Natural killer cell (primary cell): ENCODE measurements at places on chromosomes 3 and 15.

DNA sequence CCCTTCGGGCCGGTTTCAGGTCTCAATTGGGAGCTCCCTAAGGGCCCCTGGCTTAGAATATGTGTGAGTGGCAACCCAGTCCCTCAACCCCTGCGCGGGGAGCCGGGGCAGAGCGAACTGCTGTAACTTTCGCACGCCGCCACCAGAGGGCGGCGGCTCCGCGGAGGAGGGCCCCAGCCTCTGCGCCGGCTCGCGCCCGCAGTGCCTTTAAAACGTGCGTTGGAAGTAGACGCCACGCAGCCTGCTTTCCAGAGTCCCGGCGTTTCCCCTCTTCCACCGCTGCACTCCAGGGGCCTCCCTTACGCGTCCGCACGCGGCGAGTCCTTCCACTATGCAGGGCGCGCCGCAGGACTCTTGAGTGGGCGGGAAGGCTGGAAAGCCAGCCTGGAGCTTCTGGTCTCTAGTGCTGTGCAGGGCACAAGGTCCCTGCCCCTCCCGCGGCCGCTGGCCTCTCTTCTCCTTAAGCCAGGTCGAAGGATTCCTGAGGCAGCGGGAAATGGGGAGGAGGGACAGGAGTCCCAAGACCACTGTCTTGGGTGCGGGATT, 23.7 kb upstream of the RNU6-1 start:
- peaks cover 4% of the 10 kb centered on the region for H3K27me3 ChIP-seq
- H3K4me1 ChIP-seq = peaks cover 13% of the 10 kb centered on the region
- peak overlapping the region; percentile 9 for H3K4me3 ChIP-seq
- no peaks in the 10 kb centered on the region for H3K36me3 ChIP-seq

DNA sequence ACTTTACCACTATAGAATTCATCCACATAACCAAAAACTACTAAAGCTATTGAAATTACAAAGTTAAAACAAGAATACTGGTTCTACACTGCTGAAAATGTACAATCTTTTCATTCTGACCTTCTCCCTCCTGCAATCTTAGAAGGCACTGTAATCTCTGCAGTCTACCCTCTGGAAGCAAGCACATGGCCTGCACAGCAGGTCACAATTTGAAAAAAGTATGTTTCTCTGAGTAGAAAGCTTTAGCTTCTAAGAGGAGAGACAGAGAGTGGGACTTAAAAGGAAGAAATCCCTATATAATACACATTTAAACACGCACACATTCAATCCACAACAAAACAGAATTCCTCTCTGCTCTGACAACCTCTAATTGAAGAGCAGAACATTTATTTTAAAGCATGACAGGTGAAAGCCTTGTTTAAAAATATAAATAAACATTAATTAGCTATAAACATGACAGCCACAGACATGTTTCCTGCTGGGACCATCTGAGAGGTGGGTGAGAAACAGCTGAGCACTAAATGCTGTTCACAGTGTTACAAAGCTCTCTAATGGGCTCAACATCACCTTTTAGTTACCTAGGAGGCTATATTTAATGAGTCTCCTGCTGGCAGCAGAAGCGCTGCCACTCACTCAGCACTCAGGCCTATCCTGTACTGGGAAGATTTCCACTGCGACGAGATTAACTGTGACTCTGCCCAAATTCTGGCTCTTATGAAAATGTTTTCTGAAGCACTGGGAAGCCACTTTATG, 447.4 kb downstream of the AGBL1 start:
- H3K36me3 ChIP-seq = no peaks in the 10 kb centered on the region
- DNase-seq = no peak
- H3K4me3 ChIP-seq = no peak overlapping the region
- no peak overlapping the region for H3K27ac ChIP-seq
- no peaks in the 10 kb centered on the region for H3K4me1 ChIP-seq

DNA sequence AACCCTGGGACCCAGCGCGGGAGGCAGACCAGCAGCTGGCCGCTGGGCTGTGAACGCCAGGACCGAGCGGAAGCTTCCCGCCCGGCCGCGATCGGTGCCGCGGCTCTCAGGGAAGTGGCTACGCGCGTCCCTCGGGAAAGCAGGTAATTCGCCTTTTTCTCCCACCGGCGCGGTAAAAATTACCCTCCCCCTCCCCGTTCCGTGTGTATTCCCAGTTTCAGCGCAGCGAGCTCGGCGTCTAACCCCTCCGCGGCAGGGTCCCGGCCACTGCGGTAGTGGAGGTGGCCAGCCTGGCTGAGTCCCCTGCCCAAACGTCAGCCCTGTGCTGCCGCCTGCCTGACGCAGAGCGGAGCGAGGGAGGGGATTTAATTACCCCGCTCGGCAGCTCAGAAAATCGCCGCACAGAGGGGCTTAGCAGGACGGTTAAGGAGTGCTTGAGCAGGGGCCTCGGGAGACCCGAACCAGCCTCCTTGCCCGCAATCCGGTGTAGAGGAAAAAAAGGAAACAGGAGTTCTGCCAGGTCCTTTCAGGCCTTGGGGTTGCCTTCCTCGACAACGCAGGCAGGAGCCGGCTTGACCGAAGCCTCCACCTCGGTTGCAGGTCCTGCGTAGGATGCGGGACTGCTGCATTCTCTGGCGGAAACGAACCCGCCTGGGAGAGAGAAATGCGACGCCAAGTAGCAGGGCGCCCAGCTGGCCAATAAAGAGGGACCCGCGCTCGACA, 2.9 kb downstream of the GATA2 start:
- H3K27me3 ChIP-seq = peaks cover 65% of the 10 kb centered on the region
- H3K36me3 ChIP-seq = no peaks in the 10 kb centered on the region
- no peak for DNase-seq
- H3K27ac ChIP-seq = no peak overlapping the region

- H3K4me3 ChIP-seq = no peak overlapping the region
- no peak overlapping the region for H3K27ac ChIP-seq
- no peaks in the 10 kb centered on the region for H3K27me3 ChIP-seq
Measured at GRCh38 chr3:185960522-185961288, 22.9 kb upstream of the TRA2B start.

GRCh38 chr3:172717493-172718088, 6.7 kb upstream of the NCEH1 start:
- H3K27me3 ChIP-seq = no peaks in the 10 kb centered on the region
- no peaks in the 10 kb centered on the region for H3K4me1 ChIP-seq
- no peaks in the 10 kb centered on the region for H3K36me3 ChIP-seq
- peak; percentile 39 for DNase-seq

GRCh38 chr3:168843481-168843880, 747.8 kb upstream of the GOLIM4 start:
- H3K36me3 ChIP-seq = no peaks in the 10 kb centered on the region
- H3K27me3 ChIP-seq = no peaks in the 10 kb centered on the region
- H3K27ac ChIP-seq = no peak overlapping the region
- no peak for DNase-seq
- no peaks in the 10 kb centered on the region for H3K4me1 ChIP-seq

DNA sequence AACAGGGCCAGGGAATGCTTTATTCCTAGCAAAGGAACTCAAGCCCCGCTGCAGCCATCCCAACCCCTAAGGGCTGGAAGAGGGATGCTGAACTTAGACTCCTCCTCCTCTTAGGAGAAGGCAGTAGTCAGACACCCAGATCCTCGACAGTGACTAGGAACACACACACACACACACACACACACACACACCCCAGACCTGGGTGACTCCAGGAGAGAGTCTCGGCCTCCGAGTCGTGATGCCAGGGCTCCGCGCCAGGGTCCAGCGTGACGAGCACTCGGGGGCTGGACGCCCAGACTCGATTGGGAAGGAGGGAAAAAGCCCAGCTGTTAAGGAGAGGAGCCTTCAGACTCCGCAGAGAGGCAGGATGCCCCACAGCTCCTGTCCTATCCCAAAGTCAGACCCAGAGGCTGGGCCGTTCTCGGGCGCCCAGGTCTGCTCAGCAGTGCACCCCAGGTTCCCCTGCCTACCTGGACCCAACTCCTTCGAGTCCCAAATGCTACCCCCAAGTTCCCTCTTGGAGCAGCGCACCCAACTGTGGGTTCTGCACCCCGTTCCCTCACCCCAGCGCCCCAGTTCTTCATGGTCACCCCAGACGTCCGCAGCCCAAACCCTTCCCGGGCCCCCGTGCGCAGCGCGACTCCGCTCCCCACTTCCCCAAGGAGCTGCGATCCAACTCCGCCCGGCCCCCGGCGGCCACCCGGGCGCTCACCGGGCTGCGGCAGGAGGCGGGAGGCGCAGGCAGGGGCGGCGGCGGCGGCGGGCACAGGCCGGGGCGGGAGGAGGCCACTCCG, 421 bp downstream of the BMF start:
- H3K27me3 ChIP-seq = no peaks in the 10 kb centered on the region
- H3K27ac ChIP-seq = peak overlapping the region; percentile 37
- H3K4me3 ChIP-seq = peak overlapping the region; percentile 71

- peak; percentile 53 for DNase-seq
- peaks cover 27% of the 10 kb centered on the region for H3K27me3 ChIP-seq
- H3K4me1 ChIP-seq = peaks cover 50% of the 10 kb centered on the region
- H3K4me3 ChIP-seq = peak overlapping the region; percentile 49
- no peaks in the 10 kb centered on the region for H3K36me3 ChIP-seq
Measured at GRCh38 chr15:40439960-40440742, 602 bp upstream of the BAHD1 start.

GRCh38 chr15:99495430-99496301, 70.1 kb upstream of the MEF2A start:
- DNase-seq = no peak
- H3K36me3 ChIP-seq = no peaks in the 10 kb centered on the region
- H3K4me3 ChIP-seq = no peak overlapping the region
- H3K4me1 ChIP-seq = peaks cover 15% of the 10 kb centered on the region
- no peaks in the 10 kb centered on the region for H3K27me3 ChIP-seq

DNA sequence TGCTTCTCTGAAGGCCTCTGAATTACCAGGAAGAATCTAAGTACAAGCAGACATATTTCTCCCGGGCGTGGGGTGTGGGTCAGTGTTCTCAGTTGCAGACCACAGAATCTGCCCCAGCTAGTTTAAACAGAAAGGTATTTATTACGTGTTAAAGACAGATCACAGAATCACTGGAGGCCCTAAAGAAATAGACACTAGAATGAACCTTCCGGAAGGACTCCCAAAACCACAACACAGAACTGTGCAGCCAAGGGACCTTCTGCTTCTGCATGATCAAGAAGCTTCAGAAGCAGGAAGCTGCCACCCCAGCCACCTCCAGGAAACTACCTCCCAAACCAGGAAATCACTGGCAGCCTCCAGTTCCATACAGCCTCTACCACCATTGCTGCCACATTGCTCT, 32.7 kb upstream of the ZFAND6 start:
- no peak for DNase-seq
- no peak overlapping the region for H3K27ac ChIP-seq
- no peaks in the 10 kb centered on the region for H3K4me1 ChIP-seq
- H3K4me3 ChIP-seq = no peak overlapping the region

DNA sequence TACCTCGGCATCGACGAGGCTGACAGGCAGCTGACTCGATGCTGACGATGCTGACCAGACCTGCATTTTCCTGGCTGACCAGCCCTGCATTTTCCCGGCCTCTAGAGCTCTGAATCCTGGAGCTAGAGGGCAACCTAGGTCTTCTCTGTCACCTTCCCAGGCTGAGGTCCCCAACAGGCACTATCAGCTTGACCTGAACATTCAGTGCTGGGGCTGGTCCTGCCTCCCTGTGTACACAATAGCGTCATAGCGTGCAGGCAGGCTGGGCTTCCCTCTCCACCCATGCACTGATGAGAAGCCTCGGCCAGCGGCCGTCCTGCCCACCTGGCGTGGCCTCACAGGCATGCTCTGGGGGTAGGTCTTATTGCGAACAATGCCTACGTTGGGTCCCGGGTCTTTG, 62.3 kb upstream of the SNRPA1 start:
- H3K36me3 ChIP-seq = no peaks in the 10 kb centered on the region
- H3K4me1 ChIP-seq = no peaks in the 10 kb centered on the region
- H3K27ac ChIP-seq = no peak overlapping the region

- H3K36me3 ChIP-seq = no peaks in the 10 kb centered on the region
- no peak for DNase-seq
- H3K4me1 ChIP-seq = peaks cover 17% of the 10 kb centered on the region
- H3K27ac ChIP-seq = no peak overlapping the region
Measured at GRCh38 chr3:42175386-42176240, 84.5 kb downstream of the TRAK1 start.

GRCh38 chr3:124292329-124292728, 300.4 kb upstream of the ROPN1 start:
- no peaks in the 10 kb centered on the region for H3K27me3 ChIP-seq
- DNase-seq = no peak
- H3K36me3 ChIP-seq = no peaks in the 10 kb centered on the region
- no peak overlapping the region for H3K27ac ChIP-seq
- no peak overlapping the region for H3K4me3 ChIP-seq

DNA sequence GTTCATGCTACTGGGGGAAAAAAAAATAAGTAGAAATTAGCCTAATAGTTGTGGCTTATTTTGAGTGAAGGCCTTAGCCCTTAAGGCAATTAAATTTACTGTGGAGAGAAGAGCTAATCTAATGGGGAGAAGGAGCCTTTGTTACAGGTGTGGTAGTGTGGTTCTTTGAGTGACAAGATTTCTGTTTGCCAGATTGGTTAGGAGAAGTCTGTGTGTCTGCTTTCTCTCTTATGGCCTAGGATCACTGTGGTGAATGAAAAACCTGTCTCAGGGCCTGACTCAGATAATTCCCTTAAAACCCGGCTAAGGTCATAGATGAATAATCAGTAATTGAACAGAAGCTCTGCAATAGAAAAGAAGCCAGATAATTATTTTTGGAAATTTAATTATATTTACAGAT, 27.0 kb downstream of the OPA1 start:
- H3K27ac ChIP-seq = no peak overlapping the region
- H3K27me3 ChIP-seq = no peaks in the 10 kb centered on the region
- no peak for DNase-seq

DNA sequence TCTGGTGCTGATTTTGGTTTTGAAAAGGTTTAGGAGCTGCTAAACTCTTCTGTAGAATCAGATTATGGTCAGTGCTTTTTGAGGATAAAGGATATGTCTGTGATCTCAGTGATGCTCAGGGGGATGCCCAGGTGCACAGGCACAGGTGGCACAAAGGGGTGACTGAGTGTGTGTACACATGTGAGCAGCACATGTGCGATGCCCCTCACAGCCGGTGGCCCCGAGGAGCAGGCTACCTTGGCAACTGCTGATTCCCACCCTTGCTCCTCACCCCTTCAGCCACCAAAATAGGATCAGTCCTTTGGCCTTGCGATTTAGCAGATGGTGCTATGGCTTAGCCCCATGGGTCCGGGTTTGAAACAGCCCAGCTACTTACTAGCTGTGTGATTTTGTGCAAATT, 51.1 kb downstream of the POMGNT2 start:
- H3K27ac ChIP-seq = no peak overlapping the region
- H3K27me3 ChIP-seq = no peaks in the 10 kb centered on the region
- no peak overlapping the region for H3K4me3 ChIP-seq
- DNase-seq = no peak
- no peaks in the 10 kb centered on the region for H3K36me3 ChIP-seq
- H3K4me1 ChIP-seq = no peaks in the 10 kb centered on the region
